ENCODE measurements at places on chromosomes 6 and 20. TPM values are rescaled to one million over a fixed set of nuclear protein-coding genes. Genes with fewer than 3 reads are reported as not detected.

DNA sequence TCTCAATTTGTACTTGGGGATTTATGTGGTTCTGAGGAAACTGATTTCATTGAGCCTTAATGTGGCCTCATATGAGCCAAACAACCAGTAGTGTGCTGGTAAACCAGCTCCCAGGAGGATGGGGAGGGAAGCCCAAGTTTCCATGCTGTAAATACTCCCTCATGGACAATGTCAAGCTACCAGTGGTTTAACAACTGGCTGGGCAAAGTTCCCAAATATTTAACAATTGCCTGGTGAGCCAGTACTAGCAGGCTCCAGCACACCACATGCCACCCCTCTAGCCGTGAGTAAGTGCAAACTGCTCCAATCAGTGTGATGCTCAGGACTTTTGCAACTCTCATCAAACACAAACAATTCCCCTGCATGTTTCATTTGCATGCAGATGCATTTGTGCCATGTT is 19.2 kb upstream of the CDKN1A start:
- no peaks in the 10 kb centered on the region for H3K36me3 ChIP-seq
- H3K27me3 ChIP-seq: no peaks in the 10 kb centered on the region
- no peaks in the 10 kb centered on the region for H3K4me1 ChIP-seq
- H3K27ac ChIP-seq: no peak overlapping the region
- DNase-seq: no peak

ESR1 gene
- total RNA-seq: not detected

DDO gene
- 9.8 TPM for total RNA-seq

PPP1R11 gene
- 60.9 TPM for total RNA-seq

- no peaks in the 10 kb centered on the region for H3K27me3 ChIP-seq
- H3K4me3 ChIP-seq: peak overlapping the region; percentile 90
- H3K4me1 ChIP-seq: peaks cover 13% of the 10 kb centered on the region
These were observed 1.4 kb downstream of the SDC4 start for GRCh38 chr20:45346851-45347250.

- peak overlapping the region; percentile 92 for H3K27ac ChIP-seq
- peak; percentile 87 for DNase-seq
- H3K36me3 ChIP-seq: no peaks in the 10 kb centered on the region
- H3K4me1 ChIP-seq: peaks cover 29% of the 10 kb centered on the region
- peak overlapping the region; percentile 50 for H3K4me3 ChIP-seq
These were observed 362 bp downstream of the DUSP22 start for GRCh38 chr6:292506-293192.

DNA sequence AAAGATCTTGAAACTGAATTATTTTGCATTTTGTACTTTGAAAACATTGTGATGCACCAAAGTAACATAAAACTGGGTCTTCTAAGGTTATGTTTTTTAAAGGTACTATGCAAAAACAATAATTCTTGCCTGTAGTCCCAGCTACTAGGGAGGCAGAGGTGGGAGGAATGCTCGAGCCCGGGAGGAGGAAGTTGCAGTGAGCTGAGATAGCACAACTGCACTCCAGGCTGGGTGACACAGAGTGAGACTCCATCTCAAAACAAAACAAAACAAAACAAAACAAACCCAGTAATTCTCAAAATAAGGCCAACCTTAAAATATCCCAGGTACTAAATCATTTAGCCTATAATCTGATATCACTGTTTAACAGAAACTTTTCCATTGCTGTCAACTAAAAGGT is 269.6 kb downstream of the KHDC1L start:
- no peak overlapping the region for H3K27ac ChIP-seq
- H3K27me3 ChIP-seq: no peaks in the 10 kb centered on the region
- H3K4me1 ChIP-seq: no peaks in the 10 kb centered on the region
- no peak overlapping the region for H3K4me3 ChIP-seq
- H3K36me3 ChIP-seq: no peaks in the 10 kb centered on the region

GRCh38 chr6:10479939-10480700 is 41.0 kb upstream of the GCNT2 start:
- H3K27me3 ChIP-seq: no peaks in the 10 kb centered on the region
- H3K27ac ChIP-seq: no peak overlapping the region
- no peak overlapping the region for H3K4me3 ChIP-seq
- H3K4me1 ChIP-seq: no peaks in the 10 kb centered on the region

GRCh38 chr20:57426271-57426689 is 35.1 kb downstream of the RBM38 start:
- no peak overlapping the region for H3K4me3 ChIP-seq
- no peaks in the 10 kb centered on the region for H3K36me3 ChIP-seq
- H3K4me1 ChIP-seq: no peaks in the 10 kb centered on the region
- DNase-seq: no peak
- no peaks in the 10 kb centered on the region for H3K27me3 ChIP-seq
- H3K27ac ChIP-seq: no peak overlapping the region

GRCh38 chr6:23797041-23797440 is 329.0 kb upstream of the NRSN1 start:
- no peaks in the 10 kb centered on the region for H3K4me1 ChIP-seq
- no peak for DNase-seq
- H3K27ac ChIP-seq: no peak overlapping the region
- H3K36me3 ChIP-seq: no peaks in the 10 kb centered on the region

GRCh38 chr6:33076406-33076934 is 680 bp downstream of the HLA-DPB1 start:
- H3K27ac ChIP-seq: peak overlapping the region; percentile 43
- no peak for DNase-seq
- H3K4me3 ChIP-seq: peak overlapping the region; percentile 38
- H3K36me3 ChIP-seq: no peaks in the 10 kb centered on the region
- H3K27me3 ChIP-seq: no peaks in the 10 kb centered on the region

DNA sequence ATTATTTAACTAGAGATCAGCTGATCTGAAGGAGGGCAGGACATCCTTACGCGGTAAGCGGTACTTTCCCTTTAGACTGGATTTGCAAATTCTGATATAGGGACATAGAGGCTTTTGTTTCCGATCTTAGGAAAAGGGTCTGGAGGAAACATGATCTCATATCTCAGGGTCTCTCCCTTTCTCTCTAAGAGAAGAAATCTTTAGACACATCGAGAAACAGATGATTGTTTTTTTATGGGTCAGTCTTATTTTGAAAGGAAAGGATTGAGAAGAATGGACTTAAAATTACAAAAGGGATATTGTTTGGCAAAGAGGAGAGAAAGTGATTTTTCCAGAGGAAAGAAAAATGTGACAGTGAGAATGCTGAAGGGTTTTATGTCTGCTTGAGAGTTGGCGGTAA is 83.9 kb upstream of the OGFRL1 start:
- no peak overlapping the region for H3K4me3 ChIP-seq
- H3K36me3 ChIP-seq: no peaks in the 10 kb centered on the region
- H3K27ac ChIP-seq: no peak overlapping the region
- no peaks in the 10 kb centered on the region for H3K27me3 ChIP-seq
- H3K4me1 ChIP-seq: no peaks in the 10 kb centered on the region

Measured in Peyer's patch (tissue), 4 donors.